ENCODE measurements at places on chromosomes 16 and 17.
A peak's percentile ranks its signal among the peaks of the same experiment; 100 is the strongest.

GRCh38 chr17:63082952-63083351 lies 116.9 kb downstream of the TANC2 start:
- peak; percentile 38 for DNase-seq

DNA sequence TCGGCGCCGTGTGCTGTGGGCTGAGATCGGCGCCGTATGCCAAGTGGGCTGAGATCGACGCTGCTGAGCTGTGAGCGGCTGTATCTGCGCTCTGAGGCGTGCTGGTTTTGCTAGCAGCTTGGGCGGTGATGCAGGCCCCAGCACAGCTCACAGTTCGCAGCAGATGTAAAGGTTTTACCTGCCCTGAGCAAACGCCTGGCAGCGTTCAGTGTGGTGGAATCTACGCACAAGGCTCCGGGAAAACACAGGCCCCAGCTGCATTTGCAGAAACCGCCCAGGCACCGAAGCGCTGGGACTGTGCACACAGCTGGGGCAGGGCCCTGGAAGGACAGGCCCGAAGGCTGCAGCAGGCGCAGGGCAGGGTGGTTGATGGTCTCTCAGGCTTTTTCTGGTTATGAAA lies 8.0 kb upstream of the ZNF469 start:
- DNase-seq, result no peak

- no peak for DNase-seq
Measured at GRCh38 chr16:28258567-28258966, 33.8 kb upstream of the SBK1 start.

- DNase-seq, result peak; percentile 57
Measured at GRCh38 chr17:2125013-2125535, 70.2 kb downstream of the HIC1 start.

GRCh38 chr16:83989300-83989699 lies 21.3 kb downstream of the NECAB2 start:
- no peak for DNase-seq

DNA sequence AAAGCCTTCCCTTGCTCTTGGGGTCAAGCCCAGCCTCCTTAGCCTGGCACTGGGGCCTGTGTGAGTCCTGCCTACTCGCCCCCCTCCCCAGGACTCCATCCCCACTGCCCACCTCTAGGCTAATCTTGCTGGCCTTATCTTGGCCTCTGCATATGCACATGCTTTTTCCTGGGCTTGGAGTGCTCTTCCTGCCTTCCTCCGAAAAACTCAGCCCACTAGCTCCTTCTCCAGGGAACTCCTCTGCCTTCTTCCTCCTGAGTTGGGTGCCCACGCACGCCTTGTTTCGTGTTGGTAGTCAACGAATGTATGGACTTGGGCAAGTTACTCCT lies 16.5 kb downstream of the TBX2 start:
- DNase-seq, result no peak

GRCh38 chr17:69123626-69124025 lies 18.1 kb downstream of the ABCA6 start:
- no peak for DNase-seq

- DNase-seq, result no peak
Measured at GRCh38 chr16:48536614-48537200, 73.3 kb downstream of the N4BP1 start.

DNA sequence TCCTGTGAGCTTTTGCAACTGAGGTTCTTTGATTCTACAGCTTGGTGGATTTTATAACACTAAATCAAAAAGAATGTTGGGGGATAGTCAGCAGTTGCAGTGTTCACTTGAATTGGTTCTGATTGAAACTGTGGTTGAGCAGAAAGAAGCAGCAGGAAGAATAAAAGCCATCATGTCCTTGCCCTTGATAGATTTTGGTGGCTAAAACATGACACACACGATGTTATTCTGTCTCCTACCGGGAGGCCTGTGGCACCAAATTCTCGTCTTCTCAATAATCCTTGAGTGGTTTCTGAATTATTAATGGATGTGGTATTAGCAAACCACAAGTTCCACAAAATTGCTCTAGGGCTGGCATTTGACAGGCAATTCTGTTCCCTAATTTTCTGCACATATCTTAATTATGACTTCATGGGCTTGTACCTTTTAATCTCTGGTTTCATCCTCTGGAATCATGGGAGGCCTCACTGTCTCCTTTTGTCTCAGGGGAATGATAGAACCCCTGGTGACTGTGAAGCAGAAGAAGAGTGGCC lies 338.2 kb downstream of the SNX29 start:
- peak; percentile 39 for DNase-seq

DNA sequence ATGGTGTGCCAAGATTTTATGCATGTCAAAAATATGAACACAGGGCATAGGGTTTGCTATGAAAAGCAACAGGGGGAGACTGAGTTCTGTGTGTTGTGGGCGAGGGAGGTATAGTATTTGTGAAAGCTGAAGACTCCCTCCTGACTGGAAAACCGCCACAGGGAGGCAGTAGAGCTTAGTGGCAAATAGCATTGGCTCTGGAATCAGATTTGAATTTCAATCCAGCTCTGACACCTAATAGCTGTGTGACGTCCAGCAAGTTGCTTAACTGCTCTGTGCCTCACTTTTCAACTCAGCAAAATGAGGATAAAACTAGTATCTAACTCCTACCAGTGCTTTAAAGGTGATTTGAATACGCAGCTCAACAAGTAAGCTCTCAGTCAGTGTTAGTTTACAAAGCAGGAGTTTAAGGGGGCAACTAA lies 22.0 kb downstream of the KPNA2 start:
- peak; percentile 13 for DNase-seq

GRCh38 chr16:35631261-35631945 lies 2172.0 kb downstream of the TP53TG3F start:
- no peak for DNase-seq

GRCh38 chr17:40491486-40491885 lies 9.9 kb downstream of the TNS4 start:
- no peak for DNase-seq

DNA sequence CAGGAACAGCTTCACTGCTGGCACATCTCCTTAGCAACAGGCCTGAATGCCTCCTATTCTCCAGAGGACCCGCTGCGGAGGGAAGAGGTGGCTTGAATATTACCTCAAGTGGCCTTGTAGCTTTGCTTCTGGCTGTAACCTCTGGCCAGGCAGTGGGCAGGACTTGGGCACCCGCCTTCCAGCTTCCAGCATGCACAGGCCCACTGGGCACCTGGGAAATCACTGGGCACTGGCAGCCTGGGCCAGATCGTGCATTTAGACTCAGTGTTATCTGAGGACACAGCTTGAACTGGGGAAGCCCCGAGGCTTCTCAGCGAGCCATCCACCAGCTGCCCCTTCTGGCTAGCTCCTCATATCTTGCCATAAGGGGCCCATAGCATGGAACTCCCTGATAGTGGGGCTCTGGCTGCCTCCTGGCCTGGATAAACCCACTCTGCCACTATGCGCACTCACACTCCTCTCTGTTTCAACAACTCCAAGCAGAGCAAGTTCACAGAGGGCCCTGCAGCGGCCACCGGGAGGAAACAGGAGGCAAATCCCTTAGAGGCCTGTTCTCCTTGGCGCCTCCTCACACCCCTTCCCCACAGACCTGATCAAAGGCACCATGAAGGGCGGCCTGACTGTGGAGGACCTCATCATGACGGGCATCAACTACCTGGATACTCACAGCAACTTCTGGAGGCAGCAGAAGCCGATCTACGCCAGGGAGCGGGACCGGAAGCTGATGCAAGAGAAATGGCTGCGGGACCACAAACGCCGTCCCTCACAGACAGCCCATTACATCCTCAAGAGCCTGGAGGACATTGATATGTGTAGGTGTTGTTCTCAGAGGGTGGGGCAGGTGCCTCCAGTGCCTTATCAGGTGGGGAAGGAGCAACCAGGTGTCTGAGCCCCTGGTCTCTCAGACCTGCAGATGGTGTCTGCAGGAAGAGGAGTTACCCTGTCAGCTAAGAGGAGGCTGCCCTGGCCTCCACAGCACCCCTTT lies 7.8 kb downstream of the ODAD4 start:
- no peak for DNase-seq

- DNase-seq, result no peak
Measured at GRCh38 chr17:41406205-41406604, 8.8 kb upstream of the KRT31 start.

GRCh38 chr17:62179525-62180161 lies 114.6 kb upstream of the MED13 start:
- DNase-seq, result peak; percentile 41

DNA sequence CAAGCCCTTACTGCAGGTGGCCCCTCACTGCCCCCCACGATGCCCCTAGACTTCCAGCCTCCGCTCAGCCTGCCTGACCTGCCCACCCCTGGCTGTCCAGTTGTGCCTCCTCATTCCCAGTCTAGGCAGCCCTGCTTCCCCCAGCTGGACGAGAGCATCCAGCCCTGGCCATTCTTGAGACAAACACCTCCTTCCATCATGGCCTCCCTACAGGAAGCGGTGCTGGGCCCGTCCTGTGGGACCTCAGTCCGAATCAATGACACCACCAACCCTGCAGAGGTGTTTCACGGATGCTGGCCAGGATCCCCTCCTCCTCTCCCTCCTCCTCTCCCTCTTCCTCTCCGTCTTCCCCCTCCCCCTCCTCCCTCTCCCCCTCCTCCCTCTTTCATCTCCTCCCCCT lies 28.3 kb downstream of the CCDC40 start:
- DNase-seq, result no peak

DNA sequence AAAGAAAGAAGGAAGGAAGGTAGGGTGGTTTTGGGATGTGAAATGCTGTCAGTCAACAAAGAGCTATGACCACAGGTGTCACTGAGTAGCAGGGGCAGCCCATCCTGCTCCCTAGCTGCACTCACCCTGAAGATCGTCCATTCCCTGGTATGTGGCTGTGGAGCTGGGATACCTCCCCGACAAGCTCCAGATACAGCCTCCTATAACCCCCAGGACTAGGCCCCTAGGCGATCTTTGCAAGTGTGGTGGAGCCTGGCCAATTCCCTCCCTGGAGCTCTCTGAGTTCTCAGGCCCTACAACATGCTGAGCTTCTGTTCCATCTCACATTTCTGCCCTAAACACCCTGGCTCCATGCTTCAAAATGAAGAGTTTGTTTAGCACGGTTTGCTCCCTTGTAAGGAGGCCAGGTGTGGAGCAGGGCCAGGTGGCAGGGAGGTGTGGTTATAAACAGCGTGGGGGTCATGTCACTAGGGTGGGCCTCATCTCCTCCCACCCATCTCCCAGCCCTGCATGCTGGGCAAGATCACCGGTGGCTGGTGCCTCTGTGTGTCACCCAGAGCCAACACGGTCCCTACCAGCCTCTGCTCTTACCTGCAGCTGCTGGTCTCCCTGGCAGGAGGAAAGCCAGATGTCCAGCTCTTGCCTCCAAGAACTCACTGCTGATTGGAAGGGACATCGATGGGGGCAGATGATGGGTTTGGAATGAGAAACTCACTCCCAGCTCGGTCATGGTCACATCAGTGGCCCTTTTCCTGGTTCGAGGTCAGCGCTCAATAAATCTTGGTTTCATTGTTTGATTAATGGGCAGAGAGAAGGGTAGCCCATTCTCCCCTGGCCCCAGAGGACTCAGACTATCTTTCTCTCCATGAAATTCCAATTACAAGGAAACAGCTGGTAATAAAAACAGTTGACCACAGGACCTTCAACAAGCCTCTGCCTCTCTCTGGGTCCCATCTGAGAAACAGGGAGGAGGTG lies 511.0 kb upstream of the CDH5 start:
- DNase-seq, result no peak

GRCh38 chr16:56941092-56941491 lies 9.2 kb downstream of the HERPUD1 start:
- no peak for DNase-seq

GRCh38 chr16:3576211-3576610 lies 992 bp downstream of the NLRC3 start:
- DNase-seq, result no peak

GRCh38 chr17:42313773-42314566 lies 25.7 kb downstream of the STAT5A start:
- no peak for DNase-seq

DNA sequence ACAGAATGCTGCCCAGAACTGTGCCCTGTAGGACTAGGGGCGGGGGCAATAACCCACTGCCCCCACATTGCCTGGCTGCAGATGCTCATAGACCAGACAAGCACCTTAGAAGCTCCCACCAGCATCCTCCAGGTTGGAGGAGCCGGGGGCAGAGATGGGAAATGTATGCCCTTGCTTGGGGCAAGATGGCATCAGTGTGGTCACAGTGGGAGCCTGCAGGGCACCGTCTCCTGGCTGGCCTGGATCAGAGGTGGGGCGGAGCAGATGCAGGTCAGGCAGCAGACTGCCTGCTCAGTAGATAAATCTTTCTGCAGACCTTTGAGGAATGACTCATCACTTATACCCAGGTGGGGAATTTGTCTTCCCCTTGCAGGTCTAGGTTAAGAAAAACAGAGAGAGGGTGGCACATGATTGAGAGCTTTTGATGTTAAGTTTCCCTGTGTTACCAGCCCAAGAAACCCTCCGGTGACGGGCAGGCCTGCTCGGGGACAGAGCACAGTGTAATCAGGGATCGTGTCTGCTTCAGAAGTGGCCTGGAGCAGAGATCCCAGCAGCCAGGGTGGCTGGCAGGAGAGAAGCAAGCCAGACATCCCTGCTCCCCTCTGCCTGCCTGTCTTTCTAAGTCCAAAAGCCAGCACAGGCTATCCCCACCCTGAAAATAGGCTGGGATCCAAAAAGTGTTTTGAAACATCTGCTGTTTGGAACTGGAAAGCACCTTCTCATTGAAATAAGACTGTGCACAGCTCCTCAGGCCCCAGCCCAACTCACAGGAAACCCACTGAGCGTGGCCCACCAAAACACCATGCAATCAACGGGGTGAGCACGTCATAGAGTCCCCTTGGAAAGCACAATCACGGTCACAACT lies 50.7 kb upstream of the RPL38 start:
- no peak for DNase-seq

- DNase-seq, result no peak
Measured at GRCh38 chr16:4690946-4691665, 2.3 kb upstream of the NUDT16L1 start.

DNA sequence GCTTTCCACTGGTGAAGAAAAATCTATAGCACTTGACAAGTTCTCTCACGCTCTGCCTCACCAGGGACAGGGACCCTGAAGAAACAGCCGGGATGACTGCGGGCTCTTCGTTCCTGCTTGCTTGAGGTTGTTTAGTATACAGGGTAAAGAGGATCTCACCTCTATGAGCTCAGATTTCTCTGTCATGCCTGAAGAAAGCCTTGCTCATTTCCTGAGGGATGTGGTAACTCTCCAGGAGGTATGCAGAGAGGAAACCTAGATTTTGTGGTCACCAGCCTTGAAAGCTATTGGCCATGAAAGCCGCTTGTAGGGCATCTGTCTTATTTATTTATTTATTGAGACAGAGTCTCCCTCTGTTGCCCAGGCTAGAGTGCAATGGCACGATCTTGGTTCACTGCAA lies 23.2 kb downstream of the USP43 start:
- peak; percentile 57 for DNase-seq

GRCh38 chr17:68762911-68763310 lies 161.7 kb upstream of the FAM20A start:
- no peak for DNase-seq

Measured in fibroblast of skin of abdomen (primary cell).